Cortex of kidney (tissue), 1 donor: ENCODE measurements at places on chromosomes 11 and 22.

DNA sequence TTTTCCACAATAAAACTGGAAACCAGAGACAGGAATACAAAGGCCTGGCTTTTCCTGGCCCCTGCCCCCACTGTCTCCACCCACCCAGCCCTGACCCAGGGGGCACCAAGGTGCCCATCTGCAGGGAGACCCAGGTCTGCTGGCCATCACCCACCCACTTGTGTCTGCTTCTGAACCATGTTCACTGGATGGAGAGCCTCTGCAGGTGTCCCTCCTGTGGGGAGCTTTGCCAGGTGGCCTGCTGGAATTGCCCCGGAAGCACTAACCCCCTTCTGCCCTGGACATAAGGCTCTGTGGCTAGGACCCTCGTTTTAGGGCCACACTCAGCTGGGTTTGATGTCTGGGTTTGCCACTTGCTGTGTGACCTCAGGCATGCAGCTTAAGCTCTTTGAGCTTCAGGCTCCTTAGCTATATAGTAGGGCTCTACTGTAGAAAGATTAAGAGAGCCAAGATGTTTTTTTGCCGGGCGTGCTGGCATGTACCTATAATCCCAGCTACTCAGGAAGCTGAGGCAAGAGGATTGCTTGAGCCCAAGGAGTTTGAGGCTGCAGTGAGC is 3.9 kb downstream of the SCARF2 start:
- no peak for DNase-seq

DNA sequence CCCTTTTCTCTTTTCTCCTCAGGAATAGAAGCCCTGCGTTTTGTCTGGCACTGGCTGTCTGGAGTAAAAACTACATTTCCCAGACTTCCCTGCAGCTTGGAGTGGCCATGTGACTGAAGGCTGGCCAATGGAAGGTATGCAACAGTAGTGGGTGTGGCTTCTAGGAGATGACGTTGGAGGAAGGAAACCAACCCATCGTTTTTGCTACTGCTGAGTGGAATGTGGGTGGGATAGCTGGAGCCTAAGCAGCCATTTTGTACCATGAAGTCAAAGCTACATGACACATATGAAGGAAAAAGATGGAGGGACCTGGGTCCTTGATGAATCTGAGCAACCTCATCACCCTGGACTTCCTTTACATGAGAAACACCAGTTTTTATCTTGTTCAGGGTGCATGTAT is 19.6 kb downstream of the FGF3 start:
- DNase-seq = no peak

- no peak for DNase-seq
Observed at GRCh38 chr11:75776546-75776945, 8.0 kb downstream of the DGAT2 start.

DNA sequence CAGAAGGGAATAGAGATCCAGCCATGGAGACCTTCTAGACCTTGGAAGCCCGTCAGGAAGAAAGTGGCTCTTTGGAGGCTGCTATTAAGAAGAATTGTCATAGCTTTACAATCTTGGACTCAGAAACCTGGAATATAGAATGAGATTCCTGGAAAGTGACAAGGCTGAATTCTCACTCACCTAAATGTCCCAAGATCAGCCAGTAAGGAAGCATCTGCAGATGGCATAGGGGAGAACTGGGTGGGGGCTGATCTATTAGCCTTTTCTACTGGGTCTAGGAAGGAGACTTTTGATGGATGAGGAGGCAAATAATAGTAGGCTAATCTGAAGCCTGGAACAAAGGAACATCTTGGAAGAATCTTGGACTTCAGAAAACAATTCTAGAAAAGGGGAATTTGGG is at the start of gene OR51G1:
TSS of gene OR51G1 (minus strand) at position 101 of the 400 bp plus-strand sequence. CDS start at position 101, 0 bp downstream.
- no peak for DNase-seq

- DNase-seq = no peak
Observed at GRCh38 chr11:44816761-44817160, 90.0 kb downstream of the TSPAN18 start.

- DNase-seq = no peak
Observed at GRCh38 chr11:74256378-74257133, 54.9 kb downstream of the P4HA3 start.

- DNase-seq = no peak
Observed at GRCh38 chr11:119741369-119742262, 12.6 kb upstream of the NECTIN1 start.
